ENCODE measurements at places on chromosomes 4 and X.
A peak's percentile ranks its signal among the peaks of the same experiment; 100 is the strongest.

DNA sequence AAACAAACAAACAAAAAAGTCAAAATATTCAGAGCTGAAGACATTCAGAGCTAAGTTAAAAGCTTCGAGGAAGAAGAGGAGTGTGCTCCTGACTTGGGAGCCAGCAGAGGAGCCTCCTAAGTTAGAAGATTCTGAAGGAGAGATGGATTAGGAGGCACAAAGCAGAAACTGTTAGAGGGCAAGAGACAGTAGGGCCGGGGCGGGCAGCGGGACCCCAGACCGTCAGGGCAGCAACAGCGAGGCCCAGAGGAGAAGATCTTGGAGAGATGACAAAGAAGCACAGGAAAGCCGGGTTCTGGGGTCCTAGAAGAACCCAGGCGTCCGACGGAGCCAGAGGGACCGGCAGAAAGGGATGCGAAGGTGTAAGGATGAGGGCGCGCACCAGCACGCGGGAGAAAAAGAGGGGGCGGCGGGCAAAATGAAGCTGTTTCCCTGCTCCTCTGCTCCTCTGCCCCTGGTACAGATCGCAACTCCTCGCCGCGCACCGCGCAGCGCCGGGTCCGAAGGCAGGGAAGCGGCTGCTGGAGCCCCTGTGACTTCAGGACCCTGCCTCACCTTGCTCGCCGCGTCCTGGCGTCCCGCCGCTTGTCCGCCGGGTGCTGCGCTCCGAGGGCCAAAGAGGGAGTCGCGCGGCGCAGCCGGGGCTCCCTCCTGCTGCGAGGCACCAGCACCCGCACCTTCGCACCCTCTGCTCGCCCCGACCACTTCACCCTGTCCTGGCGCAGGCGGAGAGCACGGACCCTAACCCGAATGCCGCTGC is 477 bp downstream of the KLHL13 start:
- DNase-seq, result peak; percentile 23

GRCh38 chr4:78310740-78311115 is 240.8 kb upstream of the ANXA3 start:
- no peak for DNase-seq

GRCh38 chrX:103530545-103530944 is 11.3 kb upstream of the RAB40A start:
- no peak for DNase-seq

DNA sequence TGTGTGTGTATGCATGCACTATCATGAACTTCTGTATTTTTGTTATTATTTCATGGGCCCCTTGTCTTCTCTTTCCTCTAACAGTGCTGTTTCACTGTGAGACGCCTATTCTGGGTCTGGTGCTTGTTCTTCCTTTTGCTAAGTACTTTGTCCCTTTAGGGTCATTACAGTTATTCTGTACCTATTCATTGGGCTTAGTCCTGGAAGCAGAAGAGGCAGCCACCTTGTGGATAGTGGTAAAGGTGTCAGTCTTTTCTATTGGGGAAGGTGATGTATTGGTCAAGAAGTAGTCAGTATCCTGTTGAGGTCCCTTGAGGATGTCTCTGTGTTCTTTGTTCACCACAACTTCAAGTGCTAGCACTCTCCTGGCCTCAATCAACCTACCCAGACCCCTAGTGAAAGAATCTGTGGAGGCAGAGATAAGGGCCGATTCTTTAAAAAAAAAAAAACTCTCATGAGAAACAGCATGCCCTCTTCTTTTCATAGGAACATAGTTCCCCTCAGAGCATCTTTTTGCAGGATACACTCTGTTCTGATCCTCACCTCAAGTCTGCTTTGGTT is 593.8 kb downstream of the SPRY1 start:
- DNase-seq, result no peak

DNA sequence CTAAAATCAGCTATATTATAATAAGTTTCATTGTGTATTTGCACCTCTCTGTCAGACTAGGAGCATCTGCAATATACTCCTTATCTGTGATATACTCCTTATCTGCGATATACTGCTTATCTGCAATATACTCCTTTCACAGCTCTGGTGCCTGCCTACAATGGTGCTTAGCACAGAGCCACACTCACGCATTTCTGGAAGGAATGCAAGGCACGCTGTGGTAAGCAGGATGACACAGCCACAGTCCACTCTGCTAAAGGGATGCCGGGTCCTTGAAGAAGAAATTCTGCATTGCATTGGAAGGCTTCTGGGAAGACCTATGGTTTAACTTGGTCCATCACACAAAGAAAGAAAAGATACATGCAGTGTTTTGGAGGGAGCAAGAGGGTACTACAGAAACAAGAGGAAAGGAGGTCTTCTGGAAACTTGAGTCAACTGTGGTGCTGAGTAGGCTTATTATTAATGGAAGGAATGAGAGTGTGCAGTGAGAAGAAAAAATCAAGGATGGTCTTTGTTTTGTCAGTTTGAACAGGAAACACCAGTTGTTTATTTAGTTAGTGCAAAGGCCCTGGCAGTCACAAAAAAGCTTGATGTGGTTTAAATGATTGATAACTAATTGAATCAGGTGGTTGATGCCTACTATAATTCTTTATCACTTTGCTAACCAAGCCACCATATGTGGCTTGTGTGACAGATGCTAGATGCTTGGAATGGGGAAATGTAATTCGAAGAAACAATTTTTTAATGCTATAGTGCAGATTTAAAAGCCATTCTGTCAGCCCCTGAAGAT is 342.3 kb downstream of the GRXCR1 start:
- DNase-seq, result no peak

DNA sequence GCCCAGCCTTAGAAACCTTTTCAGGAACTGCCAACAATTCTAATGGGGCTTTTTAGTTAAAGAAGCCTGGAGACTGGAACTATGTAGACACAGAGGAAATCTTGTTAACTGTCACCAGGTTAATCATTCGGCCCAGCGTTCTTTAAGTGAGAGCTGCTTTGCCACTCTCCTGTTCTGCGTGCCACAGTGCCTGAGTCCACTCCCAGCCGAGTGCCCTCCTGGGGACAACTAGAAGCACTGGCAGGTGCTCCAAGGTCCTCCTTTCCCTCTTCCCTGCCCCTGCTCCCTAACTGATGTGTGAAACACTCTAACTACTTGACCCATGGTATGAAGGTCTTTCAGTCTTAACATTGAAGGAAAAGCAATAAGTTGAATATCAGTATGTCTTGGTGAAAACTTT is 151.2 kb upstream of the TLL1 start:
- DNase-seq, result no peak

DNA sequence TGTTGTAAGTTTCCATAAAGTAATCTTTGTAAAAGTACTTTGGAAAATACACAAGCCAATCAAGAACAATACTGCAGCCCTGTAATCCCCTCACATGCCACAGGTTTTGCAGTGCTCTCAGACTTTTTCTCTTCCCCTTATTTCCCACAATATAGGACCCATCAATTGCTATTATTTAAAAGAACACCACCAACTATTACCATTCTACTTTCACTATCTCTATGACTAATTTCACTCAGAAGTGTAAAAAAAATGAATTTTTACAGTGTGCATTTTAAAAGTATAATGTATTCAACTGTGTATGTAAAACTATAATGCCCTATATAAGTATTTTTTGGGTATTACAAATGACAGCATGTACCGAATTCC is 1.7 kb downstream of the ATP8A1 start:
- no peak for DNase-seq

DNA sequence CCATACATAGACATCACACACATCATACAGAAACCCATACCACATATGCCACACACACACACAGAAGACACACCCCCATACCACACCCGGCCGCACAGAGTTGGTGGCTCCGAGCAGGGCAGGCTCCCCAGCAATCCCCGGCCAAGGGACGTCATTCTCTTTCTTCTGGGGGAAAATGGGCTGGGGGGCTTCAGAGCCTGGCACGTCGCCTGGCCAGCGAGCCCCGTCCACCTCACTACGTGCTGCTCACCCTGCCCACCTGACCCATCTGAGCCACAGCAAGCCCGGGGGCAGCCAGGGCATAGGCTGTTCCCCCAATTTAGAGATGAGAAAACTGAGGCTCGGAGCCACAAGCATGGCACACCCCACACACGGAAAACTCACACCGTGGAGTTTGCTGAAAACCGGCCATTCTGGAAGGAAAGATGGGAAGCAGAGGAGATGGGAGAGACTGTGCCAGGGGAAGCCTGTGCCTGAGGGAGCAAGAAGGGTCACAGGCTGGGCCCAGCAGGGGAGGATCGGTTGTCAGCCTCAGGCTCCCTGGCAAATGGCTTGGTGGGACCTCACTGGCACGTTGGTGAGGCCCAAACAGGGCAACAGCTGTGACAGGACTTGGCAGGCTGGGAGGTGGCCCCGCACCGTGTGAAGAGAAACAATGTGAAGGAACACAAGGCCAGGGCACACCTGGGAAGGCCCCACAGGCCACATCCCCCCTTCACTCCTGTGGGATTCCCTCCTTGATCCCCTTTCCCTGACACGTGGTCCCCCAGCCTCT is 73.2 kb downstream of the JAKMIP1 start:
- DNase-seq, result no peak

DNA sequence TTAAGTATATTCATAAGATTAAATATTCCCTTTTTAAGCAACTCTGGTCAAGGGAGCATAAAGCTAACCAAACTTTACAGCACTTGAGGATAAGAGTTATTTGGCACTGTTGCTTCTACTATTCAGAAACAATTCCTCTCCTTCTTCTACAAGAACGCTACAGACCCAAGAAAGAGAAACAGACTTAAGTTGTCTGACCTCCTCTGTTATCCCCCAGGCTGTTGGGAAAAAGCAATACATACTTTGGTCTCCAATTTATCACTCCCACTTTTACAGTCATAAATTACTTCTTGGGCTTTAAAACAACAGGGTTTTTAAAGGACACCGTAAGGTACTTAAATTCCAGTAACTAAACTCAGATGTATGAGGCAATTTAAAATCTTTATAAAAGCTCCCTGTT is 147.4 kb downstream of the COL25A1 start:
- no peak for DNase-seq

DNA sequence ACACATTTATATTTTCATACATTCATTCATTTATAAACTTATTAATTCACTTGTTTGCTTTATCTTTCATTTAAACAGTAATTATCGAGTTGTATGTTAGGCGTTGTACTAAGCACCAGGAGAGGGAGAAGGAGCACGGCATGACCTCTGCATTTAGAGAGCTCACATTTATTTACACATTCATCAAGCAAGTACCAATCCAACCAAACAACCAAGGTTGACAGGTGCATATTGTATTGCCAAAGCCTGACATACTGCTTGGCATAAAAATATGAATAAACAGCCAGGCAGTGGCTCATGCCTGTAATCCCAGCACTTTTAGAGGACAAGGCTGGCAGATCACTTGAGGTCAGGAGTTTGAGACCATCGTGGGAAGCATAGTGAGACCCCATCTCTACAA is 37.0 kb upstream of the CLNK start:
- DNase-seq, result no peak

DNA sequence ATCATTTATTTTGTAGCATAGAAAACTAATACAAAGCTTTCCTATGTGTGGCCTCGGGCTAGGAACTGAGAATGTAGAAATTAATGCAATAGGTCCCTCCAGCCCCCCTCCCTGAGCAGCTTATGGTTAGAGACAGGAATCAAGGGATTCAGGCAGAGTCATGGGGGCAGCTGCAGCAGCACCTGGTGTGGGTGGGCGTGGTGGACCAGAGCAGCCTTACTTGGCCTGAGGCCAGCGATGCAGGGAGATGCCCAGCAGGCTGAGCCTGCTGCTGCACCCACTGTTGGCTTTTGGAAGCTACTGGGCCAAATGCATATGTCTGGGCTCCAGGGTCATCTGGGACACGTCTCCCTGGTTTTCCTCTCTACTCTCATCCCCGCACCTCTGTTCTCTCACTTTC is 74.0 kb downstream of the STK32B start:
- DNase-seq, result no peak

DNA sequence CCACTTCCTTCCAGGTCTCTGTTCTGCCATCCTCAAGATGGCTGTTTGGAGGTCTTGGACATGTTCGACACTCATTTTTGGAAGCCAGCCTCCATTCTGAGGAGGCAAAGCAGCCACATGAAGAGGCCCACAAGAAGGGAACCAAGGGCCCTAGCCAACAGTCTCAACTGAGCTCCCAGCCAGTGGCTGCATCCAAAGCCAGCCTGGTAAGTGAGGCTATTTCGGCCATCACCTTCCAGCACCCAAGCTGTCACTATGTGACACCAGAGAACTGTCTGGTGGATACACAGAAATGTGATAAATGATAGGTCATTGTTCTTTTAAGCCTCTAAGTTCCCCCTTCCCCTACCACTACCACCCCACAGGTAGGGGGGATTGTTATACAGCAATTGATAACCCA is 127.2 kb downstream of the NPNT start:
- no peak for DNase-seq

- no peak for DNase-seq
Observed at GRCh38 chr4:53916431-53916889, 147.9 kb downstream of the CHIC2 start.

GRCh38 chr4:186534056-186534455 is 21.3 kb downstream of the MTNR1A start:
- no peak for DNase-seq

GRCh38 chr4:168673476-168673875 is 176.6 kb downstream of the PALLD start:
- DNase-seq, result no peak

GRCh38 chr4:38989487-38989886 is 42.7 kb downstream of the TMEM156 start:
- no peak for DNase-seq

DNA sequence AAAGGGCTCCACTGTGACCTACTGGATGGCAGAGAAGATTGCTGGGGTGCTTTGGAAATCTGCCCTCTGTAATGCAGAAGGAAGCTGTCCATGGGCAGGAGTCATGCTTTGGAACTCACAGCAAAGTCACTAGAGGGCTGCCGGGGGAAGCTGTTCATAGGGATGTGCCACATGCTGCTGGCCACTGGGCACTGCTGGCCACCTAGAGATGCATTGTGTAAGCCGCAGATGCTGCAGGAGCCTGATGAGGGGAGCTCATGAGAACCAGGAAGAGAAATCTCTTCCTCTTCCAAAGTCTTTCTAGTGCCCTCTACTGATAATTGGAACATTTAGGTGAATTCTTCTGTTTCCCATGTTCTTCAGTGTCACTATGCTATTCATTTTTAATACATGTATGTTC is 31.2 kb upstream of the UXT start:
- DNase-seq, result no peak

DNA sequence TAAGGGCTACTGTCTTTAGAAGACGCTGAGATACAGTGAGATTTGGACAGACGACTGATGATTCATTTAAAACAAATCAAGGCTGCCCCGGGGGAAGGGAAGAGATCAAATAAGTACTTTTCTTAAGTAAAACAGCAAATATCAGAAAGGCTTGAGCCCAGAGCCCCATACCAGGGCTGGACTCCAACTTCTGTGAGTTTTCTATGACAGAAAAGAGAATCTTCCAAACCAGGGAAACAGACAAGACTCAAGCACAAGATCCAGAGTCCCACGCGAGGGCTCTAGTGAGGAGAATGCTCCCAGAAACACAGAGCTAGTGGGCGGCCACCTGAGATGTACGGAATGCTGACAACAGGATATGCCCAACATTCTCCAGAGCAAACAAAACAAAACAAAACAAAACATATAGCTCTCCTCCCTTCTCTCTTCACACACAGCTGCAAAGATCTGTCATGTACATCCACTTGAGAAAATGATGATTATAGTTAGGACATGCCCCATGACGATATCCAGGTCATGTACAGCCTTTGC is 13.1 kb downstream of the ACSL1 start:
- no peak for DNase-seq

All from head of caudate nucleus (tissue), 42 donors.